ENCODE measurements at places on chromosomes 5 and 9. TPM values are rescaled to one million over a fixed set of nuclear protein-coding genes. Genes with fewer than 3 reads are reported as not detected.

GRCh38 chr9:73684601-73685000, 532.9 kb downstream of the ANXA1 start:
- DNase-seq: no peak

- DNase-seq: no peak
Measured at GRCh38 chr5:45622365-45622764, 73.8 kb downstream of the HCN1 start.

DNA sequence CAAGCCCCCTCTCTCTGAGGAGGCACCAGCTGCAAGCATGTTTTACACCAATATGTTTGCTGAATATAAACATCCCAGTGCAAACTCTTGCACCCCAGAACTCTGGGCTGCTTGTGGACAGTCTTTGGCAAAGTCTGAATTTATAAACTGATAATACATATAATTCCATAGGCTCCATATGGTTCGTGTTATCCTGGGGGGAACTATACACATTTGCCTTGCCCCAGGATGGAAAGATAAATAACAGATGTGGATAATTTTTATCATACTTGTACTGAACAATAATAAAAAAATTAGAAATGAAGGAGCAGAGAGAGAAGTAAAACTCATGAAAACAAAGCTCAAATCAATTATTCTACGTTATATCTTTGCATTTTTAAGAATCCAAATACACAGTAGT, 50.6 kb upstream of the GAS1 start:
- no peak for DNase-seq

- DNase-seq: no peak
Measured at GRCh38 chr9:18331808-18332209, 142.1 kb upstream of the ADAMTSL1 start.

DNA sequence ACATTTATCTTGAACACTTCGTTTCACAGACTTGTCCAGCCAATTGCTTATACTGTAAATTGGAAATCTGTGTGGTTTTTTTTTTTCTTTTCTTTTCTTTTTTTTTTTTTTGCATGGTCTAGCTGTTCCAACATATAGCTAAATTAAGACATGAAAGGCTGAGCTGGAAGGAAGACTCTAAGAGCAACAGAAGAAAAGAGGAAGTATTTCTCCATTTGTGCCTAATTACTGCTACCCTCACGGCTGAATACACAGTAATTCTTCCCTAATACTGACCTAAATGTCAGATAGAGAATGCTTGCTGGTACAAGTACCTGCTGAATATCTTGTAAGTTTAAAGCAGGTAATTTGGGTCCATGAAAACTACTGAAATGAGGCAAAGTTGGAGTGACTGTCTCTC, 11.0 kb upstream of the HAPLN1 start:
- DNase-seq: no peak

GRCh38 chr5:38615042-38615441, 58.6 kb upstream of the LIFR start:
- DNase-seq: no peak

DNA sequence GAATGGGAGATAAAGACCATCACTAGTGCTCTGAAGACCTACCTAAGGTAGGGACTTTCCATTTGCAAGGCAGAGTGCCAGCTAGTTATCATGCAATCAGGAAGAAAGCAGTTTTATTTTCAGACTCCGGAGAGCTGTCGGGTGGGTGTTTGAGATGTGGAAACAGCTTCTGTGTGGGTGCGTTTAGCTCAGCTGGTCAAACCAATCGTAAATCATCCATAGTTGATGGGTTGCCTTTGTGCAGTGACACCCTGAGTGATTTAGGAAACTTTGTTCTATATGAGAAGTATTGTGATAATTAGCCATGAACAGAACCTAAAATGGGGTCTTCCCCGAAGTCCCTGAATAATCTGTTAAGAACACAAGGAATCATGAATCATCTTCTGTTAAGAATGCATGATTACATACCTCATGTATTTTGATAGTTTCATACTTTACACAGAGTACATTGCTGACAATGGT, 284.3 kb downstream of the ARHGAP26 start:
- no peak for DNase-seq

DNA sequence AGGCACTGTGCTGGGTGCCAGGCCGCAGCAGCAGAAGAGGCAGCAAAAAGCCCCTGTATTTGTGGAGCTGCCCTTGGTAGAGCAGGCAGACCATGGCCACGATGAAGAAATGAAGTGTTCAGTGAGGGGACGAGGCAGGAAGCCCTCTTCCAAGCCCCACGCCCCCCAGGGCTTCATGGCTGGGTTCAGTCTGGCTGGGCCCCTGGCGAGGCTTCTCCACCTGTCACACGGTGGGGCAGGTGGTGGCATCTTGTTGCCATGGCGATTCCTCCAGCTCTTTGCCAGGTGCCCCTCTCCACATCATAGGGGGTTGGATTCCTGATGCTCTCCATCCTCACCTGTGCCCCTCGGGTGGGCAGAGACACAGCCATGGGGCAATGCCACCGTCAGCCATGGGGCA, 21.5 kb downstream of the ADGRD2 start:
- no peak for DNase-seq

- no peak for DNase-seq
Measured at GRCh38 chr9:69925452-69925851, 104.8 kb downstream of the CFAP95 start.

- no peak for DNase-seq
Measured at GRCh38 chr5:50325237-50325832, 115.8 kb downstream of the EMB start.

DNA sequence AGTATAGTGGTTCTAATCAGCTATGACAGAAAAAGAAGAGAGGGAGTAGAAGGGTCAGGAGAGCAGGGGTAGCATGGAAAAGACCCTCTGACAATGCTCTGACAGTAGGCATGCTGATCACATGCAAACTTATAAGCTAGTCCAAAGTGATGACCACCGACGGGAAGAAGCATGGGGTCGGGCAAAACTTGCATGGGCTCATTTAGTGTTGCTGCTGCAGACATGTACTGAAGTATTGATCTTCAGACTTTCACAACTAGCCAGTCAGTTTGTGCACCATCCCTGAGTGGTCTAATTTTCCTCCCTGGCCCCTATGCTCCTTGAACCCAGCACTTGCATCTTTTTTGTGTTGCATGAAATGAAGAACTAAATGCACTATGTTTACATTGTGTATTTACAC, 225.4 kb downstream of the SYK start:
- no peak for DNase-seq

- DNase-seq: no peak
Measured at GRCh38 chr9:121424024-121424432, 54.0 kb upstream of the STOM start.

The SEMA6A gene
- total RNA-seq: 2.1 TPM

The TLE1 gene
- 0.49 TPM for total RNA-seq
